ENCODE measurements at places on chromosomes 2 and 18.

DNA sequence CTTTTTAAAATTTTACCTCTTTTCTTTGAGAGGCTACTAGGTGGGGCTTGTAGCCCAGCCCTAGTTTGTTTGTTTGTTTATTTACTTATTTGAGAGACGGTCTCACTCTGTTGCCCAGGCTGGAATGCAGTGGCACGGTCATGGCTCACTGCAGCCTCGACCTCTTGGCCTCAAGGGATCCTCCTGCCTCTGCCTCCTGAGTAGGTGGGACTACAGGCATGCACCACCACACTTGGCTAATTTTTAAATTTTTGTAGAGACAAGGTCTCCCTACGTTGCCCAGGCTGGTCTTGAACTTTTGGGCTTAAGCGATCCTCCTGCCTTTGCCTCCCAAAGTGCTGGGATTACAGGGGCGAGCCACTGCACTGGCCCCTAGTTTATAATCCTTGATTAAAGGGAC, 35.0 kb downstream of the ERLEC1 start:
- DNase-seq: no peak

- no peak for DNase-seq
Observed at GRCh38 chr2:157725846-157726245, 97.2 kb upstream of the ACVR1C start.

GRCh38 chr2:158905784-158906183, 62.7 kb upstream of the TANC1 start:
- no peak for DNase-seq

DNA sequence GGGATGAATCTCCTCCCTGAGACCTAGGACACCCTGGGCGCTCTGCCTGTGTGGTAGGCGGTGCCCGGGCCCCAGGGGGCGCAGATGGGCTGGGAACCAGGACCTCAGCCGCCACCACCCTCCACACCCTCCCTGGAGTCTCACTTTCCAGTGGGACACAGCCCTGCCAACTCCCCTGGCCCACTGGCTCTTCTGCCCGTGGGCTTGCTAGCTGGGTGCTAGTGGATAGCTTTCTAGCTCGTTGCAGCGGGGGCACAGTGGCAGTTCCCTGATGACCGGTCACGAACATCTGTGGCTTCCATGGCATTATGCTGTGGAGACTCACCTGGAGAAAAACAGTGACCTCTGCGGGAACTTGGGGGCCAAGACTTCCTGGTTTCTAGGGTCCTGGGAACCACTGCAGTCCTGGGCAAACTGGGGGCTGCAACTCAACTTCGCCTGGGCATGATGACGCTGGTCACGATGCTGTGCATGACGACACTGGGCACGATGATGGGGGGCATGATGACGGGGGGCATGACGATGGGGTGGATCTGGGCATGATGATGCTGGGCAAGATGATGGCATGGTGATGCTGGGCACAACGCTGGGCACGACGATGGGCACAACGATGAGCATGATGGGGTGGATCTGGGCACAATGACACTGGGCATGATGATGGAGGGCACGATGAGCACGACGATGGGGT, 31.0 kb upstream of the ALLC start:
- DNase-seq: no peak

DNA sequence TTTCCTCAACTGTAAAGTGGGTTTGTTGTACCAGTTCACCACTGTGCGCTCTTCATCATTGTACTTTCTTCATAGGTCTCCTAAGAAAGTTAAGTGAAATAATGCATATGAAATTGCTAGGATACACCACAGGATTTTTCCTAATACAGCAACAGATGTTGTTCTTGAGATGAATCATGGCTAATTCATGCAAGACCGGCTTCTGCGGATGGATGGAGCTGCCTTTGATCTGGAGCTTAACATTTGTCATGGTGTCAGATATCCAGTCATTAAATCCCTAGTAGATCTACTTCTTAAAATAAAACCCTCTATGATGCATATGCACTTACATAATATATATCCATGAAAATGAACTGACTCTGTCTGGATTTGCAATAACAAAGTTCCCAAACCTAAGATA, 114.1 kb downstream of the COL6A3 start:
- no peak for DNase-seq

GRCh38 chr2:230537531-230537976, 121.6 kb downstream of the SP100 start:
- DNase-seq: no peak

DNA sequence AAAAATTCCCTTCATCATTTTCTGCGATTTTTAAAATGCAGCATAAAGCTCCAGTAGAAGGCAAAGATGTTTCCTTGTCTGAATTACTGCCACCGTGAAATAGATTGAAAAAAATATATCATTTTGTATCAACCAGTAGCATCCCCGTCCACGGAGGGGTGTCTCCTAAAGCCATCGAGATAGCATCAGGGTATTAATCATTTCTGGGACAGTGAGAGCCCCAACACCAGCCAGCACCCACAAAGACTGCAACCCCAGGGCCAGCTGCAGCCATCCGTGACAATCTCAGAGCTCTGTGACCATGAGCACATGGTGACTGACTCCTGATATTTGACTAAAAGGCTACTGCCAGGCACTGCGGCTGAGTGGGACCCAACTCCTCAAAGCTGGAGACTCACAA, 64.1 kb upstream of the SIX3 start:
- no peak for DNase-seq

GRCh38 chr2:159214325-159214865, 72.1 kb downstream of the WDSUB1 start:
- DNase-seq: no peak

DNA sequence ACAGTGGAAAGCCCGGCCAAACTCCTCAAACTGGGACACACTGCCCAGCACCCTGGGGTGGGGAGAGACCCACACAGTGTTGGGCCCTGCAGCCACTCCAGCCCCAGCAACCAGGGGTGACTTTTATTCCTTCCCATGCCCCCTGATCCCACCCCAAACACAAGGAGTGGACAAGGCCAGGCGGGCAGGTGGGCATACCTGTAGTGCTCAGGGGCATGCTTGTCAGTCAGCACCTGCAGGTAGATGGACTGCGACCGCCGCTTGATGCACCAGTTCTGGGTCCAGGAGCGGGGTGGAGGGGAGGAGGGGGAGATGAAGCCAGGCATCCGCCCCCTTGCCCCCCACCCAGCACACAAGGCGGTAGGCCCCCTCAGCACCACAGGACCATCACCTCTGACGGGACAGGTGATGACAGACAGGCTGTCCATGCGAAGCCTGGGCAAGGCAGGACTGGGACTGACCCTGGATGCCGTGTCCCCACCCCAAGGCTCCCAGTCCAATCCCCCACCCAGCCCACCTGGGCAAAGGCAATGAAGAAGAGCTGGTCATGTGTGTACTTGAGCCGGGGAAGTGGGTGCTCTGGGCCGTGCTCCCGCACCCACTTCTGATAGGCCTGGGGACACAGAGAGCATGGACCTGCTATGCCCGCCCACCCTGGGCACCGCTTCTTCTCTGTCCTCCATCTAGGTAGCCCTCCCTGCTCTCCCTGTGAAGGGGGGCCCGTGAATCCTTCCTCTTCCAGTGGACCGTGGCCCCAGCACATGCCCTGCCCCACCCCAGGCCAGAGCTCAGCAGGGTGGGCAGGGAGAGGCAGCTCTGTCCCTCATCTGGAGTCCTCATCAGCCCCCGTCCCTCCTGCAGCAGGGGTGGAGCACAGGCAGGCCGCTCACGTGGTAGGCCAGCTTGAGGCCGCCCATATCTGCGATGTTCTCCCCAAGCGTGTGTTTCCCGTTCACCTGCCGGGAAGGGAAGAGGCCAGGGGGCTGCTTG, 7.1 kb downstream of the ECEL1 start:
- DNase-seq: no peak

GRCh38 chr2:133949595-133949994, 304.3 kb upstream of the MGAT5 start:
- DNase-seq: no peak

DNA sequence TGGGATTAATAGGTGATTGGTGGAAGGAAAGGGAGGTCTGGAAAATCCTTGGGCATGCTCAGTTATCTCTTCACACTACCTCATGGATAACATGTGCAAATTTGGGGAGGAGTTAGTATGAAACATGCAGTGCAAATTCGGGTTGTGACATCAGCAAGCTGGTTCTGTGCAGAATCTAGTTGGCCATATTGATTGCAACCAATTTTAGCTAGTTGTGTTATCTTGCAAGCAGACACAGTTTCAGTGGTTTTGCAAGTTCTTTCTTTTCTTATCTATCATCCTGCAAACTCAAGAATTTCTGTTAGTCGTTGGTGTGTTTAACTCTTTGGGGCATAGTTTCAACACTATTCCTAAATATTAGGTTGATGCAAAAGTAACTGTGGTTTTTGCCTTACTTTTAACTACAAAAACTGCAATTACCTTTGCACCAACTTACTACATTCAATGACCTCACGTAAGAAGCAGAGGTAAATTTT, 135.4 kb downstream of the PTH2R start:
- no peak for DNase-seq

DNA sequence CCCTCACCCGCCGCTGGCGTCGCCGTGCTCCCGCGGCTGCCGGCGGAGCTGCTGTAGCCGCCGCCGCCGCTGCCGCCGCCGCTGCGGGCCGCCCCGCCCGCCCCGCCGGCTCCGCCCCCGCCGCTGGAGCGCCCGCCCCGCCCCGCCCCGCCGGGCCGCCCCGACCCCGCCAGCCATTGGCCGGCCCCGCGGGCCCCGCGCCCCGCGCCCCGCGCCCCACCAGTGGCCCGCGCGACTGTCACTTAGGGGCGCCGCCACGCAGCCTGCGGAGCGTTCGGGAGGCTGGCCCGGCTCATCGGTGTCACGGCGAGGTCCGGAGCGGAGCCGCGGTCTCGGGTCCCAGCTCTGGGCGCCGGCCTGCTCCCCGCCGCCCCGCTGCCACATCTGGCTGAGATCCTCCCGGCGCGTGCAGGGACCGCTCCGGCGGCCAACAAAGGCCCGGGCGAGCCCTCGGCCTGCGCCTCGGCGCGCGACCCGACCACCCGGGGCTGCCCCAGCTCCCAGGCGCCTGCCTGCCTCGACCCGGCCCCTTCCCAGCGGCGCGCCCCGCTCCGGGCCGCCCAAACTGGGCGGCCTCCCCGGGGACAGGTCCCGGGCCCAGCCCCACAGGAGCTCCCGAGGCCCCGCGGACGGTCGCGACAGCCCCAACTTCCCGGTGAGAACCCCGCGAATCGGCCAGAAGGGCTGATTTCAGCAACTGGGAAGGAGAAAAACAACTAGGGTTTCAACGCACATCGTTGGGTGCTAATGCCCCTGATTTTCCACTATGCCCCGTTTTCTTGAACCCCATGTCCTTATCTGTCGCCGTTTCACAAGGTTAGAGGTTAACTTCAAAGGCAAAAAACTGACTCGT, at the start of gene MGAT4A:
TSS of gene MGAT4A (minus strand) at position 92 of the 853 bp plus-strand sequence. CDS start 4,800 bp downstream, outside the sequence.
- DNase-seq: peak; percentile 76

DNA sequence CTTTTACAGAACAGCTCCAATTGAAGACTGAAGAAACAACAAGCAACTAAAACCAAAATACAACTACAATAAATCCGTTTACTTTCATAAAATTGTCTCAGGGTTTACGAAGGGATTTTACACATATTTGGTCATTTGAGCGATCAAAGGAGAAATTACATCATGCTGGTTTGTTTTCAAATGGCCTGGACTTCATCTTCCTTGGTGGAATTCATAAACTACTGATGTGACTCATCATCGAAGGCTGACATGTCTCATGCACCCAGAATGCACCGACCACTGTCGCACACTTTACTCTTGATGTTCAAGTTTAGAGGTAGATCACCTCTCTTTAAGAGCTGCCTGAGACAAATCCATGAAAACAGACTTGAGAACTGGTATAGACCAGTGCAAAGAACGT, 25.6 kb upstream of the PMAIP1 start:
- DNase-seq: no peak

DNA sequence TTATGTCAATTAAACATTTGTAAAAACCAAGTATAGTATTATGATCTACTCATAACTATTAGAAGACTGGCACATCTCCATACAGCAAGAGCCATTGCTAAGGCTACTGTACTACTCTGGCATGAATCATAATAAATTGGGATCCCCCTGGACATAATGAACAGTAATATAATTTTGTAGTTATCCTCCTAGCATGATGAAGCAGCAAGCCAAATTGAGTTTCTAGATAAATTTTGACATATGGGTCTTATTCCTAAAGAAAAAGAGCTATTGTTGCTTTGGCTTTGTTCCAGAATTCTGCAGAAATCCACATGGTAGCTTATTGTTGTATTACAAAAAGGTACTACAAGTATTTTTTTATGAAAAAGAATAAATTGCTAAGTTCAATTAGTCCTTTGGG, 204.3 kb downstream of the CAMKMT start:
- DNase-seq: no peak

- DNase-seq: no peak
Observed at GRCh38 chr2:26504002-26504401, 26.1 kb upstream of the OTOF start.

DNA sequence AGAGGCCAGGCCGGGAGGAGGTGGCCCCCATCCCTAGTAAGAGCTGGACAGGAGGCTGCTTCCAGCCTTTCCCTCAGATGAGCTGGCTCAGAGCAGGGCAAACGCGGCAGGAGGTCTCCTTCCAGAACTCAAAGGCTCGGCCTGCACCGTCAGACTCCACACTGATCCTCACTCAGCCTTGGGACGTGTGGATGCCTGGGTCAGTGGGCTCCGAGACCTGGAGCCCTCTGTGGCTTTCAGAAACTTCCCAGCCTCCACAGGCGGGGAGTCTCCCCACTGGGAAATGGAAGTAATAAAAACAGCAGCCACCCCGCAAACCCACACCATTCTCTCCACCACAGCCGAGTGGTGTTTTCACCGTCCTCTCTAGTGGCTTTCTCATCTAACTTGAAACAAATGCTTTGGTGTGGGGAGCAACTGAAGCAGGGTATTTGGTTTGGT, 54.3 kb downstream of the INPP5D start:
- no peak for DNase-seq

GRCh38 chr2:127107622-127107999, 657 bp upstream of the BIN1 start:
- DNase-seq: no peak

DNA sequence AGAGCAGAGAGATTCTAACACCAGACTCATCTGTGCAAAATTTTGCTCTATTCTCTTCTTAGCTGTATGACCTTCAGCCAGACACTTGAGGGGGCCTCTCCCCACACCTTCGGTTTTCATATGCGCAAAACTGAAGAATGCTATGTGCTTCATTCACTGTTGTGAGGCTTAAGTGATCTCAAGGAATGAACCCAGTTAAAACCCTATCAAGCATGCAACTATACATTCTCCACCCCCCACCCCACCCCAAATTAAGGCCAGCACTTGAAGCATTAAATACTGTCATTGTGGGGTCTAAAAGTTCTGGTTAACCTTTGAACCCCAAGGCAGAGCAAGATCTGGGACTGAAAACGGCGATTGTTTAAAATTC, 10.0 kb downstream of the PCARE start:
- DNase-seq: no peak

- DNase-seq: peak; percentile 23
Observed at GRCh38 chr2:24972315-24972961, 683 bp upstream of the DNAJC27 start.

GRCh38 chr2:44889096-44889495, 52.4 kb upstream of the SIX3 start:
- DNase-seq: no peak

GRCh38 chr2:222142027-222142426, 156.8 kb downstream of the PAX3 start:
- DNase-seq: no peak

Data from CD4-positive, alpha-beta T cell treated with Interleukin-4 for 4 hours (primary cell).